ENCODE measurements at places on chromosomes 1 and 21.

DNA sequence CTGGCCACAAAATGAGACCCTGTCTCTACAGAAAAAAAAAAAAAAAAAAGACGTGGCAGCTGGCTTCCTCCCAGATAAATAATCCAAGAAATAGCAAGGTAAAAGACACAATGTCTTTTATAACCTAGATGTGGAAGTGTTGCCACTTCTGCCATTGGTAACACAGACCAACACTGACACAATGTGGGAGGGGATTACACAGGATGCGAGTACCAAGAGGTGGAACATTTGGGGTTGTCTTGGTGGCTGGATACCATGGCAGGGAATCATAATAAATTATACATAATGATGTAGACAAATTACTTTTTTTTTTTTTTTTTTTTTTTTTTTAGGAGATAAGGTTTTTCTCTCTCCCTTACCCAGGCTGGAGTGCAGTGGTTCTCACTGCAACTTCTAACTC is 6.0 kb upstream of the NEXN start:
- no peak for DNase-seq

DNA sequence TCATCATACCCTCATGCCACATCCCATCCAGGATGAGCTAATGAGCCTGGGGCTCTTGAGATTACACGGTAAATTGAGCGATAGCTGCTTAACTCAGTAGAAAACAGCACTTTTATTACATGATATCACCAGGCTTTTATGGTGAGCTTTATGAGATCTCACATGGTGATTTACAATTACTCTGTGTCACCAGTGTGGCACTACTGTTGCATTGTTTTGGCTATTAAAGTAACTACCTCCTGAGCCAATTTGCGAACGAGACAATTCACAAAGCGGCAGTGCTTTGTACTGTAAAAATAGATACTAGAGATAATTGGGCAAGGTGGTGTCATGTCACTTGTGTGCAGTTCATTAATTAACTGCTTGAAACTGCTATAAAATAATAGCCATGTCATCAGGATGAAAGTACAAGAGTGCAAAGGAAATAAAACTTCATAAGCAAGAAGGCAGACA is 767.7 kb upstream of the ADGRL2 start:
- no peak for DNase-seq

DNA sequence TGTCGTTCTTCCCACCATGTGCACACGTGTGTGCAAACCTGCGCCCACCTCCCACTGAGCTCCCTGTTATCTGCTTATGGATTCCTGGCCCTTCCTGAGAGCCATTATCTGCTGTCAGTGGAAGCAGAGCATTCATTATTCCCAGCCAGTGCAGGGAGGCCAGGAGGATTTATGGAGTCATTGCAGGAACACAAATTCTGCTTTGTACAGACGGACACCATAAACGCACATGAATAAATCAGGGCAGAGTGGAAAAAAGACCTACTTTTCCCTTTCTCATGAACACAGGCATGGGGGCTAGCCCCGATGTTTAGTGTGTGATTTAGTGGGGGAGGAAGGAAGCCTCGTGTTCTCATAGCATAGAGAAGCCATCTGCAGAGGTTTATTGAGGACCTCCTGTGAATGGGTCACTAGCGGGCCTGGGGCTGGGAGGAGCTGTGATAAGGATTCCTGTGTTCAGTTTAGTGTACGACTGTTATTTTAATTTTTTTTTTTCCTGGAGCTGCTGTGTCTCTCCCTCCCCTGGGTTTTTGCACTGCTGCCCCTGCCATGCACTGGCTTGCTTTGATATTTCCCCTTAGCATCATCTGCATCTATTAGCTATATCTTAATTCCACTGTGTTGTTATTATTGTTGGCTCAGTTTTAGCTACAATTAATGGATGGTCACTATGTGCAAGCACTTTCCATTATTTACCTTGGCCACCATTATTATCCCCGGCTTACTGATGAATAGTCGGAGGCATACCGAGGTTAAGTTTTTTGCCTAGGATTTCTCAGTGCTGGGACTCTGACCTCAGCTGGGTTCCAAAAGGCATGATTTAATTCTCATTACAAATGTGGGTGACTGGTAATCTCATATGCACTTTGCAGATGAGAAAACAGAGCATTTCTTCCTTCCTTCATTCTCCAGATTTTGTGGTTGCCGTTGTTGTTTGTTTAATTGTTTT is 33.0 kb downstream of the HUNK start:
- no peak for DNase-seq

GRCh38 chr1:209748620-209749019 is 7.2 kb upstream of the TRAF3IP3 start:
- DNase-seq: no peak

- no peak for DNase-seq
Observed at GRCh38 chr1:172638249-172638648, 20.7 kb upstream of the FASLG start.

DNA sequence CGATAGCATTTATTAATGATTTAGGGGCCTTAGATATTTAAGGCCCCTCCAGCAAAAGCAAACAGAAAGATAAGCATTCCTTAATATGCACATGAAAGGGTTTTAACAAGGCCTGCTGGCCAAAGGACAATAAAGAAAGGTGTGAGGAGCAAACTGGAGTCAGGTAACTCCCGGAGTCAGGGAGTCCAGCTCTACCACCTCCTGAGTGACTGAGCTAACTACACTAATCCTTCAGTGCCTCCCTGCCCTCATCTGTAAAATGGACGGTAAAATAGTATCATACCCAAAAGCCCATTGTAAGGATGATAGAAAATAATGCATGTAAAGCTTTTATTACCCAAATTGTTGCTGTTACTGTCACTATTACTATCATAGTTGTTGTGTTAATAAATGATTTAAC is 161.7 kb downstream of the SIPA1L2 start:
- no peak for DNase-seq

DNA sequence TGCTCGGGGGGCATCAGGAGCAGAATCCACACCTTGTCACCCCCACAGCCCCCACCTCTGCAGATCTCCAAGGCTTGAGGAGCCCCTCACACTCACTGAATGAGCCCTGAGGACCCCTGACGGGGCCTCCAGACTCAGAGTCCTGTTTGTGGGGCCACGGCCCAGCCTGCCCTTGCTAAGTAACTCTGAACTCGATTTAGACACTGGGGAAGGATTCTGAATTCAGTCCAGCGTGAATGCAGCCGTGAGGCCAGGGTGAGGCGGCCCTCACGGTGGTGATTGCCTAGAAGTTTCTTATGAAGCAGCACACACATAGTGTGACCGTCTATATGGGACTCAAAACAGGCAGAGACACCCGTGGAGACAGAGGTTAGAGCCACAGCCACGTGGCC is 58.9 kb upstream of the ADARB1 start:
- no peak for DNase-seq

- DNase-seq: no peak
Observed at GRCh38 chr1:101190441-101190840, 46.4 kb upstream of the S1PR1 start.

GRCh38 chr1:230170153-230170547 is 103.1 kb downstream of the GALNT2 start:
- no peak for DNase-seq

DNA sequence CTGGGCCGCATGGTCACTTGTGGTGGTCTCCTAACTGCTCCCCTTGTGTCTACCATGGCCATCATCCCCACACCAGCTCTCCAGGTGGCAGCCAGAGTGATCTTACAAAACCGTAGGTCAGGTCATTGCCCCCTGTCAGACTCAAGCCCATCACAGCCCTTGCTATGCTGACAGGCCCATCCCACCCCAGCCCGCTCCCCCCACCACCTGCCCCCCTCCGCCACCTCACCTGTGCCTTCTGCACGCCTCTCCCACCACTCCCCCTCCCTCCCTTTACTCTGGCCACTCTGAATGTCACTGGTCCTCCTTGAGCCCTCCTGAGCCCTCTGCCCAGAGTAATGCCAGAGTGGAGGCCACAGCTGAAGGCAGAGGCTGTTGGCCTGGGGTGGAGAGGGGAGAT is 28.5 kb downstream of the TEX35 start:
- no peak for DNase-seq

- no peak for DNase-seq
Observed at GRCh38 chr1:153536671-153537375, 1.0 kb upstream of the S100A6 start.

- no peak for DNase-seq
Observed at GRCh38 chr1:110434946-110435345, 16.0 kb upstream of the PROK1 start.

- DNase-seq: no peak
Observed at GRCh38 chr1:203166192-203166940, 9.3 kb downstream of the MYBPH start.

- no peak for DNase-seq
Observed at GRCh38 chr1:160544647-160545046, 21.6 kb upstream of the SLAMF6 start.

- DNase-seq: no peak
Observed at GRCh38 chr1:60169206-60169605, 95.6 kb upstream of the C1orf87 start.

GRCh38 chr1:52636721-52637695 is 4.0 kb downstream of the SHISAL2A start:
- DNase-seq: no peak

DNA sequence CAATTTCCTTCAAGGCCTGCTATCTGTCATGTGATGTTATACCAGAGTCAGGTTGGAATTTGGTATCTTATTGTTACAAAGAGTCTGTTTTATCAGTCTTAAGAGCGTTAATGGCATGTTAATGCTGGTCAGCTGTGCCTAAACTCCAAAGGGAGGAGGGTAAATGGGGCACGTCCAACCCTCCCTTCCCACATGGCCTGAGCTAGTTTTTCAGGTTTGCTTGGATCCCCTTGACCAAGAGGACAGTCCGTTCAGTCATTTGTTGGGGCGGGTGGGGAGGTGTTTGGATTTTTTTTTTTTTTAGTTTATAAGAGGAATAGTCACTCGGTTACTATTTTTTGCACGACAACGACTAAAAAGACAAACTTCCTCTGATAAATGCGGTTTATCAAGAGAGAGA is 63.8 kb upstream of the LYST start:
- no peak for DNase-seq

- no peak for DNase-seq
Observed at GRCh38 chr1:201511396-201511940, 4.5 kb upstream of the CSRP1 start.

DNA sequence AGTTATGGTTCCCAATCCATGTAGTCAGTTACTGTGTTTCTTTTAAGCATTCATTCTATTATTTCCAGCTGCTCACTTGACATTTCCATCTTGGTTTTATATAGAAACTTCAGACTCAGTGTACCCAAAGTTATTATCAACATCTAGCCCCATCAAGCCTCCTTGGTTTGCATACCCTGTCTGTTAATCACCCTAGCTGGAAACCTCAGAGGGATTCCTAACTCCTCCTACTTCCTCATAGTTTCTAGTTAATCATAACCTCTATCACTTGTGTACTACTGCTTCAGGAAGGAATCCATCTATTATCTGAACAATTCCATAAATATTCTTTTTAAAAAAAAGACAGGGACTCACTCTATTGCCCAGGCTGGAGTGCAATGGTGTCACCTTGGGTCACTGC is 293.3 kb downstream of the SDCCAG8 start:
- no peak for DNase-seq

All from midbrain (tissue), 1 donor.